AG08395 (cell line): ENCODE measurements at places on chromosomes 2 and 18.

- no peak for DNase-seq
These were observed 152.0 kb downstream of the CAPN13 start for GRCh38 chr2:30655211-30655610.

DNA sequence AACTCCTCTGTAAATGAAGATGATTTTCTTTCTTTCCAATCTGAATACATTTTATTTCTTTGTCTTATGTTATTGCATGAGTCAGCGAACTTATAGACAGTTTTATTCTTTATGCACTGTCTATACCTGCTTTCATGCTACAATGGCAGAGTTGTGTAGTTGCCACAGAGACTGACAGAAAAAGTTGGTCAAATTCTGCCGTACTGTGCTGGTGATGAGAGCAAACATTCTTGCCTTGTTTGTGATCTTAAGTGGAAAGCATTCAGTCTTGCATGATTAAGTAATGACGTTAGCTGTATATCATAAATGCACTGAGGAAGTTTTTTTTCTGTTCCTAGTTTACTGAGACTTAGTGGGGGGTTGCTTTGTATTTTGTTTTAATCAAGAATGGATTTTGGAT is 32.9 kb downstream of the ZC3H15 start:
- DNase-seq: no peak

DNA sequence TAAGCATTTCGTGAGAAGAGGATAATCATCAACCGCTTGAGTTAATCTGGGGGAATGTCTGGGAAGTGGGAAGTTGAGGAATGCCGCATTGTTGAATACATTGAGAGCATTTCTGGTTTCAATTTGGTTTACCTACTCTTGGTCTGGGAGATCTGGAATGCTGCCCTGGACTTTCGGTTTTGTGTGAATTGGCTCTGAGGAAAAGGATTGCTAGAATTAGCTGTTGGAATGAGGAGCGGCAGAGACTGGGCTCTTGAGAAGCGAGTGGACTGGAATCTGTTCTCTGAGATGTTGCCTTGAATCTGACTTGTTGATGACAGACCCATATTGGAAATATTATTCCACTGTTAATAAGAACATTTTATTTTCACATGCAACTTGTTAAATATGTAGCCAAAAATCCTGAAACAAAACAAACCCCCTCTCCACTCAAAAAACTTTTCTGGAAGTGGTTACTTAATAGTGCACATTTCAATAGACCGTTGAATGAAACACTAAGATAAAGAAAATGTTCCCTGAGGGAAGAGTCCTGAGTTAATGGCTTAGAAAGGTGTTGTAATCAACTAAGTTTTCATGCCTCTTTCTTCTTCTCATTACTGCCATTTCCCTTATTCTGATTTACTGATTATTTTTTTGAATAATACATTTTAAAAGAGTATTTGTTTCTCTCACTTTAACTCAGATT is 50.8 kb downstream of the PTPRM start:
- peak; percentile 75 for DNase-seq

DNA sequence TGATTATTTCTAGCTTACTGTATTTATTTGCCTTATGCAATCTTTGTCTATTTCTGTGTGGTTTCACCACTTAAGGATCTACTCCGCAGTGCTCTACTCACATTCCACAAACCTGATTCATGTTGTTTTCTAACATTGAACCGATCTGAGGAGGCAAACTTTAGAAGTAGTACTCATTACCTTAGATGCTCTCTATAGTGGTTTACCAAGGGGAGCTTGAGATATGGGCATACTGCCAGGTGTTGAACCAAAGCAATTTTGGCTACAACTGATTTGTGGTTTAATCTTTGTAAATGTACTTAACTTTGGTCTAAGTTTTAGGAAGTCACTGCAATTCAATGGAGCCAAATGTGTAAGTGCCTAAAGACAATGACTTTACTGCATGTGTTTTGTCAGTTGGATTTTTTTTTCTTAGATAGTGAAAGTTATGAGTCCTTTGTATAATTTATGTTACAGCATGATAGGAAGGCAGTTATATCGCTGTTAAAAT is 50.1 kb downstream of the MAP2 start:
- DNase-seq: peak; percentile 77

- DNase-seq: no peak
These were observed 44.4 kb upstream of the LCLAT1 start for GRCh38 chr2:30402441-30403182.

GRCh38 chr18:55501982-55502710 is 85.8 kb downstream of the TCF4 start:
- no peak for DNase-seq

DNA sequence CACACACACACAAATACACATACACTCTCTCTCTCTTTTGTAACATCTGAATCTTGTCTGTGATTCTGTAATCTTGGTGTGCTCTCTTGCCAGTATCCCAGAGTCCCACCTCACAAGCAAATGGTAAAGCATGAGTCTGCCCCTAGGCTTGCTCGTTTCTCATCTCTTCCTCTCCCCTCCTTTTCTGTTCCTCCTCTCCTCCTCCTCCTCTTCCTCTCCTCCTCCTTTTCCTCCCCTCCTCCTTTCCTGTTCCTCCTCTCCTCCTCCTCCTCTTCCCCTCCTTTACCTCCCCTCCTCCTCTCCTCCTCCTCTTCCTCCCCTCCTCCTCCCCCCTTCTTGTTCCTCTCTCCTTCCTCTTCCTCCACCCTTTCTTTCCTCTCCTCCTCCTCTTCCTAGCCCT is 59.0 kb downstream of the TNFRSF11A start:
- DNase-seq: no peak

DNA sequence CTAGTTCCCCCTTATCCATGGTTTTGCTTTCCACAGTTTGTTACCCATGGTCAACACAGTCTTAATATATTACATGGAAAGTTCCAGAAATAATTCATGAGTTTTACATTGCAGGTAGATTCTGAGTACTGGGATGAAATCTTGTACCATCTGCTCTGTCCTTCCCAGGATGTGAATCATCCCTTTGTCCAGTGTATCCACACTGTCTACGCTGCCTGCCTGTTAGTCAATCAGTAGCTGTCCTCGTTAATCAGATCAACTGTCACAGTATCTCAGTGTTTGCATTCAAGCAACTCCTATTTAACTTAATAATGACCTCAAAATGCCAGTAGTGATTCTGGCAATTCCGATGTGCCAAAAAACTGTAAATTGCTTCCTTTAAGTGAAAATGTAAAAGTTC is 76.3 kb downstream of the DYNC1I2 start:
- DNase-seq: no peak

DNA sequence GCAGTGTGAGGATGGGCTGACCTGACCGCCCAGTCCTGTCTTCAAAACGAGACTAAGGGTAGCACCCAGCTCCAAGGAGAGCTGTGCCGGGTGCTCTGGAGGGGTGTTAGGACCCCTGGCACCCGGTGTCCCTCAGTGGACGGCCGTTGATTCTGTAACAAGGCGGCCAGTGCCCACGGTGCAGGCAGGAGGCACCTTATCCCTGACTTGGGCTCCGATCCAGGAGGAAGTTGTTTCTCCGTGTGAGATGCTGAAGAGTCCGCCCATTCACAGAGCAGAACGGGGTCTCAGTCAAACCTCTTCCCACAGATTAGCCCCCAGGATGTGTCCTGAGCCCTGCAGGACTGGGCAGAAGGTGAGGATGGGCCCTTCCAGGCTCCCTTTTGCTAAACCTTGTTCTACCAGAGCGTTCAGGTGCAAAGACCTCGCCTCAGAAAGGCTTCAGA is 123.0 kb downstream of the NFATC1 start:
- no peak for DNase-seq

DNA sequence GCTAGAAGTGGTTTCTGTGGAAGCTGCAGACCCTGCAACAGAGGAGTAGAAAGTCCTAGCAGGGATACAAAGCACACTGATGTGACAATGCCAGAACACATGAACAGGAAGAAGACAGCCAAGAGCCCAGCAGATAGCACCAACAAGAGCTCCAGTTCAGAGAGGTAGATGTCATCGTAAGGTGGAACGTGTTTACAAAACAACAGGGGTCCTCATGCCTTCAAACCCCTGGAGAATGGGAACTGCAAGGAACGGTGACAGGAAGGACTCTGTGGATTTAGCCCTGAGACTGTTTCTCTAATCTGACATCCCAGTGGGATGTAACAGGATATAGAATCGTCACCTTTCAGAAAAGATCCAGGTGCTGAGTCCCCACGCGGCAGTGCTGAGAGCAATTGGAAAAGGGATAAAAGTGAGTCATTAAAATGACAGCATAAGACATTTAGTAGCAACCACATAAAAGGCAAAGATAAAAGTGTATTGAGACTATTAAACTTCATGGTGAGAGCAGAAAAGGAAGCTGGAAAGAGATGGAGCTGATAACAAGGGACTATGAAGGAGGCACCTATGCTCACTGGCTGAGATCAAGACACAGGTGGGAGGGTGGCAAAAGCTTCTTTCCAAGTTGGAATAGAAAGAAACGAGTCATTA is 195.2 kb downstream of the FBXO15 start:
- no peak for DNase-seq

DNA sequence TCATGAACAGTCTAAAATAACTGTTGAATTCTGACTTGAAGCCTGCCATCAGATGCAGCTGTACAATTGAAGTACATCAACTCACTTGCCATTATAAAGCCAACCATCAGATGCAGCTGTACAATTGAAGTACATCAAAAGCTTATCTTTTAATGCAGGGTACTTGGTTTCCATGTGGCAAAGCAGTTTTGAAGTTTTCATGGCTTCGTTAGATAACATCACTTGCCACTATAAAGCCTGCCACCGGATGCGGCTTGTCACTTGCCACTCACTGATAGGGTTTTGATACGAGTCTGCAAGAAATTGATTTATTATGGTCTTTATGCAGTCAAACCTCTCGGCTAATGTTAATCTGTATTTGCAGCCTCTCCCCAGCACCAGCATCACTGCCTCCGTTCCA is 1605.8 kb downstream of the SUCLG1 start:
- no peak for DNase-seq

- DNase-seq: no peak
These were observed 67.9 kb downstream of the EIPR1 start for GRCh38 chr2:3309496-3310355.

DNA sequence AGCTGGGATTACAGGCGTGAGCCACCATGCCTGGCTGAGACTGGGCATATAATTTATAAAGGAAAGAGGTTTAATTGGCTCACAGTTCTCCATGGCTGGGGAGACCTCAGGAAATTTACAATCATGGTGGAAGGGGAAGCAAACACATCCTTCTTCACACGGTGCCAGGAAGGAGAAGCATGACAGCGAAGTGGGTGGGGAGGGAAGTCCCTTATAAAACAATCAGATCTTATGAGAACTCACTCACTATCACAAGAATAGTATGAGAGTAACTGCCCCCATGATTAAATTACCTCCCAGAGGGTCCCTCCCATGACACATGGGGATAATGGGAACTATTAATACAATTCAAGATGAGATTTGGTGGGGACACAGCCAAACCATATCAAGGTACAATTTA is 7.8 kb upstream of the LCLAT1 start:
- DNase-seq: no peak

- no peak for DNase-seq
These were observed 39.0 kb downstream of the FBXO48 start for GRCh38 chr2:68428126-68428525.

- no peak for DNase-seq
These were observed 63.4 kb upstream of the ZBTB7C start for GRCh38 chr18:48472610-48473009.

- peak; percentile 50 for DNase-seq
These were observed 214.6 kb downstream of the SETBP1 start for GRCh38 chr18:44895176-44895798.

DNA sequence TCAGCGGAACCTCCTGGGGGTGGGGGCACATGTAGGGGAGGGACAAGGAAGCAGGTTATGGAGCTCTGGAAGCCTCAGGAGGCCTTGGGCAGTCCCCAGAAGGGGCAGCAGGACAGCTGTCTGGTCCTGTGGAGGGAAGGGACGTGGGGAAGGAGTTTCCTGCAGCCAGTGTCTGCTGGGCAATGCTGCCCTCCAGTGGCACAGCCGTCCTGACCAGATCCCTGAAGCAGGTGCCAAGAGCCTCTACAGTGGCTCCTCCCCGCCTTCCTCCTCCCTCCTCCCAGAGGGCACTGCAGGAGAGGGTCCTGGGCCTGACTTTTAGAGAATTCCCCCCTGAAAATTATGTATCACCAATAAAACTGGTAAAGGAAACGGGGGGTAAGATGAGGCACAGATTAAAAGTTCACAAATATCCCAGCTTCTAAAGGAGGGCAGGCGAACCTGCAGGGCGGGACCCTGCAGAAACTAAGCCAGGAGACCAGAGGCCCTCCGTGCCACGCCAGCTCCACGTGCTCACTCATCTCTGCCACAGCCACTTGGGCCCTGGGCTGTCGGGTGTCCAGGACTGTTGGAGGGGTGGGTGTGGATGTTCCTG is 258.5 kb downstream of the TWIST2 start:
- peak; percentile 93 for DNase-seq

- no peak for DNase-seq
These were observed 273.2 kb upstream of the RGPD4 start for GRCh38 chr2:107553539-107553938.

DNA sequence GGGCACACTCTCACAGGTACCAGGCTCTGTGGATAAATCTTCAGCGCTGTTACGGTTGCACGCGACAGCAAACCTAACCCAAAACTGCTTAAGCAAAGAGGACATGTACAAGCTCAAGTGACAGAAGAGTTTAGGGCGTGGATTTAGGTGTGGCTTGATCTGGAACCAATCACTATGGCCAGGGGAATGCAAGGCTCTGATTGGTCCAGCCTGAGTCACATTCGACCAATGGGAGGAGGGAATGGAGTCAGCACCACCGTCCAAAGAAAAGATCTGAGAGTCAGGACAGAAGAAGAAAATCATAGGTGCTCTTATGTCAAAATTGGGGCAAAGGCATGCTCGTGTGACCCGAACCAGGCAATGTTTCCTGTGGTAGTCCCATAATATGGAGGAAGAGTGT is 139.0 kb downstream of the TRIM43 start:
- DNase-seq: no peak
